ENCODE measurements at places on chromosomes 3 and 15.

GRCh38 chr3:57500506-57500905 lies 43.6 kb downstream of the DNAH12 start:
- no peak overlapping the region for H3K4me3 ChIP-seq
- DNase-seq = no peak
- no peak overlapping the region for H3K27ac ChIP-seq

DNA sequence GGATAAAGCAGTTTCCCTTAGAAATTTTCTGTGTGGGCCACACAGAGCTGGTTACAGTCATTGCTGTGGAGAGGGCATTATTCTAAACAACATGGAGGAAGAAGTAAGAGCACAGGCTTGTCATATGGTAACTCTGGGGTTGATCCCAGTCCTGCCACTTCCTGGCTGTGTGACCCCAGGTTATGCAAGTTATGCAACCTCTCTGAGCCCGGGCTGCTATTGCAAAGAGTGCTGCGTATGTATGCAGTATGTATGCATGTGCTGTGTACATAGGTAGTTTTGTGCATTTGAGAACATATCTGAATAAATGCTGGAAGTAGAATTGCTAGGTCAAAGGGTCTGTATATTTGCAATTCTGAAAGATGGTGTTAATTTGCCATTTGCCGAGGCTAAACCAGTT lies 9.2 kb downstream of the SPSB4 start:
- no peak for DNase-seq
- H3K4me3 ChIP-seq = no peak overlapping the region
- no peak overlapping the region for H3K27ac ChIP-seq
- H3K27me3 ChIP-seq = peaks cover 21% of the 10 kb centered on the region

GRCh38 chr15:67184208-67184925 lies 70.1 kb downstream of the AAGAB start:
- no peak overlapping the region for H3K4me3 ChIP-seq
- H3K27me3 ChIP-seq = no peaks in the 10 kb centered on the region
- peaks cover 60% of the 10 kb centered on the region for H3K4me1 ChIP-seq
- peak overlapping the region; percentile 82 for H3K27ac ChIP-seq
- H3K36me3 ChIP-seq = peaks cover 88% of the 10 kb centered on the region

- H3K27ac ChIP-seq = no peak overlapping the region
- no peak overlapping the region for H3K4me3 ChIP-seq
- peaks cover 5% of the 10 kb centered on the region for H3K4me1 ChIP-seq
Measured at GRCh38 chr3:32459450-32459849, 43.2 kb downstream of the CMTM6 start.

- no peaks in the 10 kb centered on the region for H3K27me3 ChIP-seq
- peaks cover 9% of the 10 kb centered on the region for H3K36me3 ChIP-seq
- no peak overlapping the region for H3K4me3 ChIP-seq
- DNase-seq = no peak
- H3K4me1 ChIP-seq = 0 out of 2 replicates have a peak, but pooled peaks cover 5% of the 10 kb centered on the region
Measured at GRCh38 chr3:17162116-17162515, 277.4 kb downstream of the PLCL2 start.

DNA sequence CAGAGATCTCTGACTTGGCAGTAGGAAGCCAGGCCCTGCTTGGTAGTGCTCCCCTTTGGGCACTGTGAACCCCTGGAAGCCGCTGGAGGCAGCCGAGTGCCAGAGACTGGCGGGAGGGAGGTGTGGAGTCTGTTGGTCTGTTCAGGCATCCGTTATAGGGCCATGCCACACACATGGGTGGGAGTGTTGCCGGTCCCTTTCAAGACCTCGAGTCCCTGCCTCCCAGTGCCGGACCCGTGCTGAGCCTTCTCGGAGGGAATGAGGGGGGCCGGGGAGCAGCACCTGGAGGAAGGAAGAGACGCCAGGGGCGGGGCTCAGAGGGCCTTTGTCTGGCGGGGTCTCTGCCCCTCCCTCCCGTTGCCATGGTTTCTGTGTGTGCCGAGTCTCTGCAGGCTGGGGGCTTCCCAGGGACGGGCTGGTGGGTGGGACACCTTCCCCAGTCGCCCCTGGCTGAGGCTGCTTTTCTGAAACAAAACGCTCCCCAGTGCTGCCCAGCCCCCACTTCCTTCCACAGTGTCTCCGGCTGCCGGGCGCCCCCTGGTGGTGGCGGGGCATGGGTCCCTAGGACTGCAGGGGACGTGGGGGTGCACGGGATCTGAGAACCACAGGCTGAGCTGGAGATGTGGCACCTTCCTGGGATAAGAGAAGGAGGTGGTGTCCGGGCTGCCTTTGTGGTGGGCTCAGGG lies 10.0 kb downstream of the GNAI2 start:
- peak; percentile 78 for DNase-seq
- peaks cover 68% of the 10 kb centered on the region for H3K4me1 ChIP-seq
- peak overlapping the region; percentile 19 for H3K4me3 ChIP-seq

- no peak for DNase-seq
- no peak overlapping the region for H3K4me3 ChIP-seq
- H3K27ac ChIP-seq = no peak overlapping the region
- no peaks in the 10 kb centered on the region for H3K4me1 ChIP-seq
Measured at GRCh38 chr3:28646435-28646834, 297.8 kb upstream of the AZI2 start.

GRCh38 chr15:31814082-31814481 lies 216.2 kb upstream of the CHRNA7 start:
- no peaks in the 10 kb centered on the region for H3K4me1 ChIP-seq
- no peak for DNase-seq
- H3K27me3 ChIP-seq = no peaks in the 10 kb centered on the region
- no peak overlapping the region for H3K27ac ChIP-seq
- H3K4me3 ChIP-seq = no peak overlapping the region

Data from IMR-90 (cell line).